Sigmoid colon (tissue), 7 donors: ENCODE measurements at places on chromosomes 11 and 22. TPM values are rescaled to one million over a fixed set of nuclear protein-coding genes. Genes with fewer than 3 reads are reported as not detected.

Gene OR5A1
- total RNA-seq = not detected

Gene SLC35F2
- total RNA-seq = 0.83 TPM

DNA sequence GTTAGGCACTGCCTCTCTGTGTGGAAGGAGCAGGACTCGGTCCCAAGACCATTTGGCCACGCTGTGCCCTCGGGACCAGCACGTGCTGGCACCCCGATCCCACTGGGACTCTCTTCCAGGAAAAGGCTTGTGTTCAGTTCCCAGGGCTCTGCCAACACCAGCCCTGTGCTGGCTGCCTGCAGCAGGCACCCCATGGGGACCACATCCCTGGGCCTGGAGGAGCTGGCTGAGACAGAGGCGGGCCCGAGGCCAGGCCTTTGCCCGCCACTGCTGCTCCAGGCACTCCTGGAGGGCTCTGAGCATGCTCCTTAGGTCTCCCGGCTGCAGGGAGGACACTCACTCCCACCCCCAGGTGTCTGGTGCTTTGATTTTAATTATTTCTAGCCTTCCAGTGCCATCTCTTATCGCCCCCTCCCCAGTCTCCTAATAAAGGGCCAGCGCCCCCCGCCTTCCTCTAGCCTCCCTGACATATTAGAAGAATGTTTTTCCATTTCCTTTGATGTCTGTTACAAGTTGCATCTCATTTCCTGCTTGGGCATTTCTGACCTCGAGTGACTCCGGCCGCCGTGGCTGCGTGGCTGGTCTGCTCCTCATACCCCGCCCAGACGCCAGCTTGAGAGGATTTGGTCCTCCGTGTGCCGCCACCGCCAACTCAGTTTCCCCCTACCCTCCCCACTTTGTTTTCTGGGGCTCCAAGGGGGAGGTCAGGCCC lies 14.4 kb downstream of the CDKN1C start:
- DNase-seq = no peak

- DNase-seq = no peak
Observed at GRCh38 chr22:32325416-32325801, 32.3 kb upstream of the RFPL3 start.

DNA sequence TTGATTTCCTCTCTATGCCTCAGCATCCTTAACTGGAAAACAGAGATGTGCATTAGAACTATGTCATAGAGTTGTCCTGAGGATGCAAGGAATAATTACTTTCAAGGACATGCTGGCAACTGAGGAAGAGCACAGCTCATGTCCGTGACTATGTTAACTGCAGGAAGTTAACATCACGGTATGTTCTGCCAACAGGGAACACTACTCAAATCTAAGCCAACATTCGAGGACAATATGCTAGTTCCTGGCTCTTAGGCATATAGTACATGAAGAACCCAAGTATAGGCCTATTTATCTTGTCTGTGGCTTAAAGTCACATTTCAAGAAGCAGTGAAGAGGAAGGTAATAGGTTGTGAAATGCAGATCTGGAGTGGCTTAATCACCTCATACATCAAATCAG lies 1032.6 kb downstream of the OPCML start:
- DNase-seq = no peak
